ENCODE measurements at places on chromosomes 6 and 20.
A peak's percentile ranks its signal among the peaks of the same experiment; 100 is the strongest.

DNA sequence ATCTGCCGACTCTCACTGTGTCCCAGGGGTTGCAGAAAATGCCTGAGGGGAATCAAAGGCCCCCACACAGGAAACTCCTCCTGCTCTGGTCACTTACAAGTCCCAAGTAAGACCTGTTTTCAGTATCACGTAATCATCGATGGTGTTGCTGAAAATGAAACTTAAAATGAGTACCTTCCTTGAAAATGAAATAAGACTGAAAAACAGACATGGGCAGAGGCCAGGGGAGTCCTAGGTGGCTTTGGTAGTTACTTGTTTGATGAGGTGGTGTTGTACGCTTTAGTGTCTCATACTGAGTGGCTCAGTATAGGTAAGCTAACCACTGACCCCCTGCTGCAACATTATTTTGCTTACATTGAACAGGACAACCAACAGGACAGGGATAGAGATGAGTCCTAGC lies 43.0 kb upstream of the SYNCRIP start:
- no peak for DNase-seq

GRCh38 chr20:14717134-14717999 lies 380.0 kb upstream of the FLRT3 start:
- DNase-seq, result no peak

- DNase-seq, result peak; percentile 96
These were observed 114.7 kb downstream of the PSMB1 start for GRCh38 chr6:170438402-170438753.

GRCh38 chr6:134389658-134390057 lies 71.7 kb upstream of the SGK1 start:
- no peak for DNase-seq

DNA sequence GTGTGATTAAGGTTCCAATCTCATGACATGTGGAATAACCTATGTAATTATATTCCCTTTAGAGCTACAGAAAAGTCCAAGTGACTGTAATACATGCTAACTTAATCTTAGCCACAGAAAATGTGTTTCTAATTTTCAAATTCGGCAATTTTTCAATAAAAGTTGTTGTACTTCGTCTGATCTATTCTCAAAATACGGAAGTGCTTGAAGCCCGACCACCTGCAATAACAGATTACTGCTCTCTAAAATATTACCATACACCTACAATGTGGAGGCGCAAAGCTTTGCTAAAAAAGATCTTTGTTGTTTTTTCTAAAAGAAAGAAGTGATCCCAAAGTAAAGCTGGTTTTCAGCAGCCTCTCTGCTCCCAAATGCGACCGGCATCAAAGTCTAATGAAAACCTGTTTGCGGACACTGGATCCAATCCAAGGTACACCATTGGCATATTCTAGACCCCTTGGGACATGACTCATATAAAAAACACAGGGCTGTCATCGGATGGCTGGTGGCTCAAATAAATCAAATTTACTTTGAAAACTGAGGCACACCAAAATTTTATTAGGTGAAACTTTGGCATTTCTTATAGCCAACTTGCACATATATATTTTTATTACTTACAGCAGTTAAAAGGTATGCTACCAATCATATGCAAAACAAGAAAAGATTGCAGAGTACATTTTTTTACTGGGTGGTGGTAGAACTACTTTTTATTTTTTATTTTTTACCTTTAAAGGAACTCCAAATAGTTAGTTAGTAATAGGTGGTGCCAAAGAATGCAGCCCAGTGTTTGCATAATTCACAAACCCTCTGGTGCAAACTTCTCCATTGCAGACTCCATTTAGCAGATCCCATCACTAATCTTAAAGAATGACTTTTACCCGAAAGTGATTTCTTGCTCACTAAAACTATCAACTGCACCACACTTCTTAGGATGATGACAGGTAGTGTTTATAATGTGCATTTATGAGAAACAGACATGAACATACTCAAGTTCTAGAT lies 118.7 kb upstream of the TBX18 start:
- DNase-seq, result no peak

- no peak for DNase-seq
These were observed 9.5 kb downstream of the CBFA2T2 start for GRCh38 chr20:33499355-33499754.

- no peak for DNase-seq
These were observed 3.2 kb upstream of the RBM38 start for GRCh38 chr20:57387945-57388371.

- DNase-seq, result peak; percentile 75
These were observed 3.0 kb downstream of the FLRT3 start for GRCh38 chr20:14334306-14334930.

DNA sequence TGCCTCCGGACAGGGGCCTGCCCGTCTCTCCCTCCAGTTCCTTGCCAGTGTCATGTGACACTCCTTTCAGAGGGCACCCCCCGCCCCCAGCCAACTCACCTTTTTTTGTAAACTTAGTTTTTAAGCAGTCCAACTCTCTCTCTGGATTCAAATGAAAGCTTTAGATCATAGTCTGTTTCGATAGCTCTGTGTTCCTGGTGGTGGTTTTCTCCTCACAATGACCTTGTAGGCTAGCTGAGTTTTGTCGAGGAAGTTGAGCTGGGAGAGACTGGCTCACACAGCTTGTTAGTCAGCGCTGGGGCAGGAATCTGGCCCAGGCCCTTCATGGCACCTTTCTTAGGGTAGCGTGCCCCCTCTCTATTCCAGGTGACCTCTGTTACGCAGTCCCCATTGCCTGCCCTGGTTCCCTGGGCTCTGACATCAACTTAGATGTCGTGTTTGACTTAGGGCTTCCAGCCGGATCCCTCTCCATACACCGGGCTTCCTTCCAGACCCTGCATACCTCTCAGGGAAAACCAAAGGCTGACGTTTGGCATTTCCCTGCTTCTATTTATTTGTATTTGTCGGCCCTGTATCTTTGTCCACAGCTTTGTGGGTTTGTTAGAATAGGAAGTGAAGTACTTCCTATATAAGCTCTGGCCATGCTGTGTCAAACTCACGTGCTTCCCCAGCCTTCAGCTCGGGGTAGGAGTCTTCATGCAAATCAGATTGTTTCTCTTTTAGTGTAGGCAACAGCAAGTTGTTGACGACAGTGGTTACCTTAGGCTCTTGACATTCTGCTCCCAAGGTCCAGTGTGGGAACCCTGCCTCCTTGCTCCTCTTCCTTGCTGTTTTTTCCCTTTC lies 12.7 kb downstream of the IGF2R start:
- no peak for DNase-seq

DNA sequence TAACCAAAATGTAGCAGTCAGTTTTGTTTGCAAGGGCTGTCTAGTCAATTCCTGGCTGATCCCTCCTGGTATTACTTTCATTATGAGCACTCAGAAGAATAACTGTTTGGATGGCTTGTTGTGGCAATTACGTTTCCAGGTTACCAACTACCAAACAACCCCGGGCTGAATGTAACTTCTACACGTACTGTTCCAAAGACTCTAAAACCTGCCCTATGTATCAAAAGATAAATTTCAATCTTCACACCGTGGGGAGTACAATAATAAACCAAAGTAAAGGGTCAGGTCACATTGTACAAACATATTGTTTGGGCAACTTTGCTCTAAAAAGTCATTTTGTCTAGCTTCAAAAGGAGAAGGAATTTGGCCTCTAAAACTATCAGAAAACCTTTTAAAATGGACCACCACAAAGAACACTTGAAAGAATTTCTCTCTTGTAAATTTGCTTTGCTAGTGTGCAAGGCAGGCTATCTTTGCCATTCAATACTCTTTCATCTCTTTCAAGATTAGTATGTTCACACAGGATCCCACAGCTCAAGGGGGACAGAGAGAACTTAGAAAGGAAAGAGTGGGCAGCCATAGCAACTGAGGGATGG lies 27.6 kb downstream of the DCDC2 start:
- DNase-seq, result no peak

- no peak for DNase-seq
These were observed 41.2 kb downstream of the PLCG1 start for GRCh38 chr20:41178495-41178894.
